NCI-H510A (cell line): ENCODE measurements at places on chromosomes 16 and 17.

- no peak for DNase-seq
Observed at GRCh38 chr17:20046629-20047028, 37.5 kb downstream of the SPECC1 start.

- no peak for DNase-seq
Observed at GRCh38 chr17:75641343-75641742, 8.1 kb downstream of the SMIM5 start.

- no peak for DNase-seq
Observed at GRCh38 chr16:47886631-47887415, 269.0 kb downstream of the ABCC12 start.

GRCh38 chr17:81228420-81228819 lies 5.7 kb upstream of the CEP131 start:
- DNase-seq: no peak

DNA sequence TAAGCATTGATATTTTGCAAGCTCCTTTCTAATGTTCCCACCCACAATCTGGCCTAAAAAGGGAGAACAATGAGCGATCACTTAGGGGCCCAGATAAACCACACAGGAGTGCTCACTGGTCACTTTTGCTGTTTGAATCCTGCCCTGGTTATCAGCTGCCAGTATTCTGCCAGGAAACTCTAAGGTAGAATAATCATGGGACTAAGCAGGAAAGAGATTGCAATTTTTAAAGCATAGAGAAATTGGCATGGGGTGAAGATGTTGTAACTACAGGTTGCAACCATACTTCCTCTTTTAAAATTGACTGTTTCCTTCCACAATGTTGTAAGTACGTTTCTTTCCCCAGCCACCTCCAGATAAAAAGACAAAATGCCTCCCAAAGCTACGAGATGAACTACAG lies 251.2 kb upstream of the CDH11 start:
- no peak for DNase-seq

DNA sequence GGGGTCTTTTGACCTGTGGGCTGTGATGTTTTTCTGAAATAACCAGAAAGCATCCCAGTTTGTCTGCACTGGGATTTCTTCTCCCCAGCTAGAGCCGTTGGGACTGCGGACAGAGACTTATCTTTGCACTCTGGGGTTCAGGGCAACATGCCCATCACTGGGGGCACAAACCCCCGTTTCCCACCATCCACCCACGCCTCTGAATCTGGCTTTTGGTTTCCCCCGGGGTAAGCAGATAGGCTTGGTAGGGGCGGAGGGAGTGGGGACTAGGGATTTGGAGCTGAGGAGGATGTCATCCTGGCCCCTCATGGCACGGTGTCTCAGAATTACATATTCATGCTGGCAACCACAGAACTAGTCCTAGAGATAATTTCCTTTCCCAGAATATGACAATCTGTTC lies 68.6 kb downstream of the CCDC182 start:
- no peak for DNase-seq

DNA sequence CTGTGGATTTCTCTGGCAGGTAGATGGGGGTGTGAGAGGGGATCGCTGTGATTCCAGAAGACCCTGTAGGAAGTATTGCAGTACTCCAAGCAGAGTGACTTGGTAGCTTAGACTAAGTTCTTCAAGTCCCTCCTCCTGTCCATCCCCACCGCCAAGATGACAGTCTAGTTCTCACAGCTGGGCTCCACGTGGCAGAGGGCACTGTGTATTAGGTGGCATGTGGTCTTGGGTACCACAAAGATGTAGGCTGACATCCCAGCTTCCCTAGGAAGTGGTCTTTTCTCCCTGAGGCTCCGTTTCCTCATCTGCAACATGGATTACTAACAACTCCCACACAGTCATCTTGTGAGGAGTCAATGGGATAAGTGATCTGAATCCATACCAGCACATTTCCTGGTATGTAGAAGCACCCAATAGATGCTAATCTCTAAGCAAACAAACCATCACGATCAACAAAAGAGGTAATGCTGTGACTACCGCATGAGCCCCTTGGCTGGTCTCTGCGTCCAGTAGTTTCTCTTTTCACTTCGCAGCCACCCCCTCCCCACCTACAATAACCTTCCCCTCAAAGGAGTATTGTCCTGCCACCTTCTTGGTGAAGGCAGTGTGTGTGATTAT lies 349.1 kb upstream of the EEF2KMT start:
- no peak for DNase-seq

- no peak for DNase-seq
Observed at GRCh38 chr17:69909389-69909788, 165.6 kb upstream of the KCNJ16 start.

GRCh38 chr16:25633549-25633948 lies 58.2 kb upstream of the HS3ST4 start:
- DNase-seq: no peak

DNA sequence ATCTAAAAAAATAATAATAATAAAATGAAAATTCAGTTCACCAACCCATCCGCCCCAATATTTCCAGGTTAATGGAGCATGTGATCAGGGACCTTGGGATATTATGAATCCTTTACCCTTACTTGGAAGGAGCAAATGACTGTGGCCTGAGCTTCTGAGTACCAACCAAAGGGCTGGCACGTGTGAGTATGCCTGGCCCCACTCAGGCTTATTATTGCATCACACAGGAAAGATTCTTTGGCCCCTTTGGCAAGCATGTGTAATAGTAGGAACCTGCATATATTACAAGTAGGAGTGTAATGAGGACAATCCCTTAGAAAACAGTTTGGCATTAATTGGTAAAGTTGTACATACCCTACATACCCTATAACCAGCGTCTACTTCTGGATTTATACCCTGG lies 7.2 kb upstream of the C17orf78 start:
- no peak for DNase-seq

DNA sequence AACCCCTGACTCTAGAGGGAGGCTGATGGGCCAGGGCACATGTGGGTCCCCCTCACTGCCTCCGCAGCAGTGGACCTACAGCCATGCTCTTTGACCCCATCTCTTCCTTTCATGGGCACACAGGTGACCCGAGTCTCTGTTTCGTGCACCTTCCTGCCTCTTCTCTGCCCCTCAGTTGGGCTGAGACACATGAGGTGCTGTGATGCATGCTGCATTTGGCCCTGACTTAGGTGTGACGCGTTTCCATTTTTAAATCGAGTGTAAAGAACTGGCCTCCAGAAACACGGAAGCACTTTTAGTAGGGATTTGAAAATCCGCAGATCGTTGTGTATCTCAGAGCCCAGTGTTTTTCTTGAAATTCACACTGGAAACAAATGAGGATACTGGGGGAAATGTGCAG lies 24.6 kb downstream of the C16orf90 start:
- DNase-seq: no peak

- DNase-seq: no peak
Observed at GRCh38 chr17:65630502-65630901, 69.1 kb upstream of the AXIN2 start.

- no peak for DNase-seq
Observed at GRCh38 chr17:8928347-8928746, 37.2 kb downstream of the PIK3R5 start.

- DNase-seq: no peak
Observed at GRCh38 chr16:68319185-68319908, 8.5 kb downstream of the PRMT7 start.

DNA sequence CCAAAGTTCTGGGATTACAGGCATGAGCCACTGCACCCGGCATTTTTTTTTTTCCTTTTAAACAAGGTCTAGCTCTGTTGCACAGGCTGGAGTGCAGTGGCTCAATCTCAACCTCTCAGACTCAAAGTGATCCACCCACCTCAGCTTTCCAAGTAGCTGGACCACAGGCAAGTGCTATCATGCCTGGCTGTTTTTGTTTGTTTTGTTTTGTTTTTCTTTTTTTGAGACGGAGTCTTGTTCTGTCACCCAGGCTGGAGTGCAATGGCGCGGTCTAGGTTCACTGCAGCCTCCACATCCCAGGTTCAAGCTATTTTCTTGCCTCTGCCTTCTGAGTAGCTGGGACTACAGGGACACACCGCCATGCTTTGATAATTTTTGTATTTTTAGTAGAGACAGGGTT lies 19.1 kb upstream of the ZC3H7A start:
- no peak for DNase-seq

DNA sequence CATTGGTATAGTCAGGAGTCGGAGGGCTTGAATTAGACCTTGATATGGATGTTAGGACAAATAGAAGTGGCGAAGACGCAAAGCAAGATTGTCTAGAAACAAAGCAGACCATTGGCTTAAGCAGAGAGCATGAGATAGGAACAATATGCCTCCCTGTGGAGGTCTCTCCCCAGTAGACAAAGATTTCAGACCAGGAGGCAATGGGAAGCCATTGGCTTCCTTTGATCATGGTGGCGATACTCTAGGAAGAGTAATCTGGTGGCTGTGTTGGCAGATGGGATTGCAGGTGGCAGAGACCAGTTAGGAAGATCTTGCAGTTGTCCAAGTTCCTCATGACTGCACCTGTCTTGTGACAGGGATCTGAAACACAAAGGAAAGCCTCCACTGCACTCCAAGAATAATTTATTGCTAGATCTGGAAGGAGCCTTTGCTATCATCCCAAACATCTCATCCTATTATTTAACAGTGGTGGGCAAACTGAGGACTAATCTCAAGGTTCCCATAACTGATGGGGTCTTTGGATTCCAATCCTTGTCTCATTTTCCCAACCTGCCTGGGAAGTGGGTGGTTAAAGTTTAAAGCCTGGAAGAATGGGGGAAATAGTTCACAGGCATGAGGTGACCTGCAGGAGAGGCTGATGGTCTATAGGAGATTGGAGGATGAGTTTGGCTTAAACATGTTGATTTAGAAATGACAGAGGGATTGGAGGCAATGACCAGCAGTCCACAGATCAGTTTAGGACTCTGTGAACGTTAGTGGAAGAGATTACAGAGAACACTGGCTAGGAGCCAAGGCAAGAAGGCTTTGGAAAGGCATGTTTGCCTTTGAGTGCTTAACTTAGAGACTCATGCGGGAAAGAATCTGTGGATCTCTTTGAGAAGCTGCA lies 37.0 kb downstream of the HLF start:
- no peak for DNase-seq

DNA sequence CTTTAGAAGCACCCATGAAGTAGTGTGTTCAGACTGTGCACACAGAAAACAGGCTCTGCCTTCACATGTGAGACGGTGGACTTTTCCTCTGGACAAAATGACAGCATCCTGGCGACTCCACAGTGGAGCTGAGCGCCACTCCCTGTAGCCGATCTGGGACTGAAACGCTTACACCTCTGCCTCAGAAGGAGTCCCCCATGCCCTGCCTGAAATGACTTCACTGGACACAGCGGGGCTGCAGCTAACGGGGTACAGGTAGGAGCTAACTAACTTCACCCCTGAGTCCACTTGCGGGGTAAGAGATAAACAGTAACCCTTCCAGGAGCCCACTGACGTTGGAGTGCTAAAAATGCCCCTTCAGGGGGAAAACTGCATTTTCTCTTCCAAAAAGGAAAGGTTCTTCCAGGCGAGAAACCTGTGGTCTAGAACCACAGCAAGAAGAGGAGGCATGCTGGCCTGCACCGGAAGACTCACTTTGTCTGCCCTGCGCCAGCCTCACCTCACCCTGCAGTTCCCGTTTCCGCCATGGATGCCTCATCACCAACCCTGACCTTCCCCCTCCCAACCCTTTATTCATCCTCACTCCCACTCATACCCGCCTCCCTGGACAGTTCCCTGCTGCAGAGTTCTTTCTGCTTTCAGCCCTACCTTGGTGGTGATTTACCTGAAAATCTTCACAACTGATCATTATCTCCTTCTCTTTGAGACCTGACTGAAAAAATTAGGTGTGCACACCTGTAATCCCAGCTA lies 19.4 kb upstream of the ENDOV start:
- DNase-seq: no peak

GRCh38 chr16:89150090-89150835 lies 21.3 kb upstream of the CDH15 start:
- peak; percentile 61 for DNase-seq

DNA sequence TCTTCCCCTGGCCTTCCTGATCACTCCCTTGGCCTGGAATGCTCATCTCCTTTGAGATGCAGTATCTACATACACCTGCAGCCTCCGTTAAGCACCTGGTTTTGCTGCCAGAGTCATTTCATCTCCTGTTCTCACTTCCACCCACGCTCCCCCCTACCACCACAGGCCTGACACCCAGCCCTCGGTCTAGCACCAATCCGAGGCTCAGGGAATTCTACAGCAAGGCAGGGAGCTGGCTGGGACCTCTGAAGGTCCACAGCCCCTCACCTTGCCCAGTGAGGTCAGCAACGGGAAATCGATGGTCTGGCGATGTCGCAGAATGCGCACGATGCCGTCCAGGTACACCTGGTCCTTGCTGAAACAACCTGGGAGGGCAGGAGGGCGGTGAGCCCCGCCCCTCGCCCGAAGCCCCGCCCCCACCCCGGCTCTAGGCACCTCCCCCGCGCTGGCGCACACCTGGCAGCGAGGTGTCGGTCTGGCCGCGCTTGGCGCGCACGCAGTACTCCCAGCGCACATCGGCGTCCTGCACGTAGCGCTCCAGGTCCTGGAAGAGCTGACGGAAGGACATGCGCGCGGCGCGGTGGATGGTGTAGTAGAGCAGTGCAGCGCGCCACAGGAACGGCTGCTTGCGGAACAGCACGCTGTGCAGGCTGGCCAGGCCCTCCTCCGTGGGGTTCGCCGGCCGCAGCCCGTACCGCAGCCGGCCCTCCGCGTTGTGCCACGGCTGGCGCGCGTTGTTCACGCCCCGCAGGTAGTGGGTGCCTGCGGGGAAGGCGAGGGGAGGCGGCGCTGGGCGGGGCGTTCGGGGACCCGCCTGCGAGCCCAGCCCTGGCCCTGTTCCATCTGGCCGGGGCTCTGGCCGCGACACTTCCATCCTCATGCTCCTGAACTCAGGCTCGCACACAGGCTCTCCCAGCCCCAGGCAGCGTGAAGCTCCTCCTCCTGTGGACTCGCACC lies 5.7 kb downstream of the MATCAP1 start:
- peak; percentile 87 for DNase-seq

GRCh38 chr16:85819245-85819644 lies 19.8 kb downstream of the COX4I1 start:
- DNase-seq: peak; percentile 23

- no peak for DNase-seq
Observed at GRCh38 chr16:81445143-81445961, 744 bp downstream of the CMIP start.

GRCh38 chr16:78060295-78060694 lies 37.9 kb downstream of the CLEC3A start:
- DNase-seq: no peak

DNA sequence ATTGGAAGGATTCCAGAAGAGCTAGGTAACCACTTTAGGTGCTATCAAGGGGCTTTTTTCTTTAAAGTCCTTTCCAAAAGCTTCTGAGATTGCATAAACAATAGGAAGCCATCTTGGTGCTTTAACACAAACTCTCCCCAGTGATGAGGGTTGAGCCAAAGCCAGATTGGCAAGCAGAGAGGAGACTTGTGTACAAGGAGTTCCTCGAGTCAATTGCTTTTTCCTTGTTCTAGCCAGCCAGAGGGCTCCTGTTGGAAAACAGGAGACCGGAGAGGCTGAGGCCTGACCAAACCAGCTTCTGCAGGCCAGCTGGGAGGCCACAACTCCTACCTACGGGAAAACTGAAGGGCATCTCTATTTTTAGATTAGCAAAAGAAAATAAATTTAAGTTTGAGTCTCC lies 46.5 kb downstream of the MAPT start:
- no peak for DNase-seq

- peak; percentile 55 for DNase-seq
Observed at GRCh38 chr16:65745-66144, 6.7 kb downstream of the RHBDF1 start.

- DNase-seq: no peak
Observed at GRCh38 chr16:68617734-68618133, 27.4 kb upstream of the CDH3 start.
